ENCODE measurements at places on chromosomes 4 and X.

- DNase-seq: no peak
Measured at GRCh38 chr4:137614491-137614890, 82.2 kb upstream of the PCDH18 start.

DNA sequence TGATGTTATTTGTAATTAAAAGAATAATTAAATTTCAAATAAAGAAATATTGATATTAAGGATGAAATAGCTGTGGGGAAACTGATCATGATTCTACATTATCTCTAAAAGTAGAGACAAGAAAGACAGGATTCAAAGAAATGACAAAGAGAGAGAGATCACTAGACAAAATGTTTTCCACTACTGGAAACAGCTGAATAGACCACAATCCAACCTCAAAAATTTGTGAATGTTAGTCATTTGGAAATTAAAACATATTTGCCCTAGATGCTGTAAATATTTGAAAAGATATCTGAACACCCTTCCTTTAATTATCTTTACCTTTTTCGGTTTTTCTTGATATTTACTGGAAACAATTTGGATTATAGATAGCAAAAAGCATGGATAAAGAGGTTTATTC lies 414.9 kb downstream of the CENPC start:
- DNase-seq: no peak

- no peak for DNase-seq
Measured at GRCh38 chr4:150385606-150386005, 196.3 kb upstream of the MAB21L2 start.

- no peak for DNase-seq
Measured at GRCh38 chr4:37531151-37531550, 155.0 kb downstream of the RELL1 start.

GRCh38 chrX:19003756-19004155 lies 19.8 kb upstream of the PHKA2 start:
- DNase-seq: no peak

GRCh38 chr4:164606478-164606877 lies 147.5 kb upstream of the SMIM31 start:
- no peak for DNase-seq

DNA sequence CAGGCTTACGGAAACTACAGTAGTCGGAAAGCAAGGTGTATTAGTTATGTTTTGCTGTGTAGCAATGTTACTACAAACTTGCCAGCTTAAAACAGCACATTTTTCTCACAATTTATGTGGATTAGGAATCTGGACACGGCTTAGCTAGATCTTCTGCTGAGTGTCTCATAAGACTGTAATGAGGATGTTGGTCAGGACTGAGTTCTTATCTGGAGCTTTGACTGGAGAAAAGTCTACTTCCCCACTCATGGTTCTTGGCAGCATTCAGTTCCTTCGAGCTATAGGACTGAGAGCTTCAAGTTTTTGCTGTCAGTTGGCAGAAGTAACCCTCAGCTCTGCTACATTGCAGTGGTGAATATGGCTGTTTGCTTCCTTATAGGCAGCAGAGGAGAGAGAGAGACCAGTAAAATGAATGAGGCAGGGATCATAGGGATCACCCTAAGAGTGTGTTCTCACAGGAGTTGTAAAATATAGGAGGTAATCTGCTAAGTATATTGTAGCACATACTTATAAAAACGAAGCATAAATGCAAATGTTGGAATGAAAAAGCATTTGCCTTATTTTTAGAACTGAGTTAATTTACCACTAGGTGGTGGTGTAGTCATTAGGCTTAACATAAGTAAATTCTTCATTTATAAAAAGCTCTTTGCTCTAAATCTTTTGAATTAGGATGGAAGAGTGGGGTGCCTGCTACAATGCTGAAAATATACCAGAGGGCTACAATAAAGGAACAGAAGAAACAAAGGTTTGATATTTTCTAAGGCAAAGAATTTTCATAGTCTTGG lies 38.6 kb downstream of the ALG13 start:
- DNase-seq: no peak

- no peak for DNase-seq
Measured at GRCh38 chrX:74104356-74105015, 199.5 kb upstream of the ZCCHC13 start.

DNA sequence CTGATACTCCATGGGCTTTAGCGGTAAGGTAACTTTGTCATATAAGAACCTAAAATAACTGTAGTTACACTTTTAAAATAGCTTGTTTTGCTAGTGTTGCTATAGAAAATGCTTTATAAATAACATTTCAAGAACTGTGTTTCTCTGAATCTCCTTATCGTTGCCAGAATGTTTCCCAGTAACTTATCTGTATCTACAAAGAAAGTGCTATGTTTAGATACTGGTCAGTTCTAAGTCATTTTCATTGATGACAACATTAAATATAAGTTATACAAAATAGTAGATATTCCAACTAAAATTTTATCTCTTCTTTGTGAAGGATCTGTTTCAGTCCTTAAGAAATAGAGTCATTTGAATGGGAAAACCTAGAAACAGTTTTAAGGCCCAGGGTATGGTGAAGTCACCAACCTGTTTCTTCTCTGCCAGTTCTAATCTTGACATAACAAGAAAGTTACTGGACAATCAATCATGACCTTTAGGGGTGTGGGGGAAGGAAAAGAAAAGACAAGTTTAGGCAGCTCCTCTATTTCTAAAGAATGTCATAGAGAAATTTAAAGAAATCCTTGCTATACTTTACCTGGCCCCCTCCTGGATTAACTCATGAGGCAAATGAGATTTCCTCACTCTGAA lies 425.9 kb downstream of the RPA4 start:
- DNase-seq: no peak

DNA sequence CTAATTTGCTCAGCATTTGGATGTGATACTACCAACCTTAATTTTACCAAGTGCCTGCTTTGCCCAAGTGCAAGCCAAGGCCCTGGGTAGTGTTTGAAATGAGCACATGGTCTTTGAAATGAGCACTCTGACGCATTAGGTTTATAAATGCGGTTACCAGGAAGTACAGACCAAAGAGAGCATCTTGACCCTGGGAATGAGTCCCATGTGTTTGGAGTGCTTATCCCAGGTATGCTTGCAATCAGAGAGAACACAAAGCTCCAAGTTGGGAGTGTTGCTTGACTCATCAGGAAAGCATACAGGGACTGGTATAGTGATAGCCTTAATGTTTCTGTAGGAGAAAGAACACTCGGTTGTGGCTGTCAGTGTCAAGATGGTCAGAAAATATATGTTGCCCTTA lies 203.6 kb upstream of the MAMLD1 start:
- DNase-seq: no peak

- no peak for DNase-seq
Measured at GRCh38 chr4:105458001-105458400, 15.9 kb downstream of the PPA2 start.

GRCh38 chr4:28759064-28759463 lies 1898.4 kb downstream of the STIM2 start:
- DNase-seq: no peak

DNA sequence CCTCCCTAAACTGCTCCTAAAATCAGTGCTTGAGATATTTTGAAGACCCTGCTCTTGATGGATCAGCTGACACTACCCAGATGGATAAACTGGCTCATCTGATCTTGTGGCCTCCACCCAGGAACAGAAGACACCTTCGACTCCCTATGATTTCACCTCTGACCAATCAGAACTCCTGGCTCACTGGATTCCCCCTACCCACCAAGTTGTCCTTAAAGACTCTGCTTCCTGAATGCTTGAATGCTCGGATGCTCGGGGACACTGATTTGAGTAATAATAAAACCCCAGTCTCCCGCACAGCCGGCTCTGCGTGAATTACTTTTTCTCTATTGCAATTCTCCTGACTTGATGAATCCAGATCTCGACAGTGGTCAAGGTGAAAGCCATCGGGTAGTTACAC lies 12.0 kb upstream of the RPS3A start:
- no peak for DNase-seq

- DNase-seq: no peak
Measured at GRCh38 chr4:124940387-124940786, 227.9 kb upstream of the ANKRD50 start.

- DNase-seq: no peak
Measured at GRCh38 chr4:153497091-153497531, 31.0 kb downstream of the TMEM131L start.

DNA sequence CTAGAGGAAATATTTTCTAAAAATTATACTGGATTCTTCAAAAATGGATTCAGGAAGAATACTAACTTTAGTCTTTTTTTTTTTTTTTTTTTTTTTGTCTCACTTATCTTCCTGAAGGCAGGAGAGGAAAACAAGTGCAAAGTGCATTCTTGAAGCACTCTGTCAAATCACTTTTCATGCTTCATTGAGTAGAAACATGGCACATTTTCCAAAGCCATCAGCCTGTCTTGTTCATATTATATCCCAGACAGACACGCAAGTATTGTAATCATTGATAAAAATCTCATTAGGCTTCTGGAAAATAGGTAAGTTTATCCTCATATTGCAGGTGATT lies 1.2 kb downstream of the BBS12 start:
- no peak for DNase-seq

- no peak for DNase-seq
Measured at GRCh38 chr4:159111416-159111815, 8.5 kb downstream of the RAPGEF2 start.

- no peak for DNase-seq
Measured at GRCh38 chrX:22399437-22400192, 126.9 kb downstream of the CBLL2 start.

DNA sequence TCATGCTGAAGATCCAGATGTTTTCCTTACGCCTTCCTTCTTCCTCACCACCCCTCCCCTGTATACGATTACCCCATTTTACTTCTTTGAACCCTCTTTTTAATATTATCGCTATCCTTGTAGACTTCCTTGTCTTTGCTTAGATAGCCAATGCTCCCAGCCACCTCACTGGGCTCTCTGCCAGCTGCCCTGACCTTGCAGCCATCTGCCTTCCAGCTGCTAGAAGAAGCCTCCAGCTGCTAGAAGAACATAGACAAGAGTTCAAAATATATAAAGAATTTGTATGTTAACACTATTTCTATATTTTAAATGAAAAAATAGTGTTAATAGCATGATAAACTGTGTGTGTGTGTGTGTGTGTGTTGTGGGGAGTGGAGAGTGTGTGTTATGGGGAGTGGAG lies 374.7 kb downstream of the ANKRD50 start:
- no peak for DNase-seq

DNA sequence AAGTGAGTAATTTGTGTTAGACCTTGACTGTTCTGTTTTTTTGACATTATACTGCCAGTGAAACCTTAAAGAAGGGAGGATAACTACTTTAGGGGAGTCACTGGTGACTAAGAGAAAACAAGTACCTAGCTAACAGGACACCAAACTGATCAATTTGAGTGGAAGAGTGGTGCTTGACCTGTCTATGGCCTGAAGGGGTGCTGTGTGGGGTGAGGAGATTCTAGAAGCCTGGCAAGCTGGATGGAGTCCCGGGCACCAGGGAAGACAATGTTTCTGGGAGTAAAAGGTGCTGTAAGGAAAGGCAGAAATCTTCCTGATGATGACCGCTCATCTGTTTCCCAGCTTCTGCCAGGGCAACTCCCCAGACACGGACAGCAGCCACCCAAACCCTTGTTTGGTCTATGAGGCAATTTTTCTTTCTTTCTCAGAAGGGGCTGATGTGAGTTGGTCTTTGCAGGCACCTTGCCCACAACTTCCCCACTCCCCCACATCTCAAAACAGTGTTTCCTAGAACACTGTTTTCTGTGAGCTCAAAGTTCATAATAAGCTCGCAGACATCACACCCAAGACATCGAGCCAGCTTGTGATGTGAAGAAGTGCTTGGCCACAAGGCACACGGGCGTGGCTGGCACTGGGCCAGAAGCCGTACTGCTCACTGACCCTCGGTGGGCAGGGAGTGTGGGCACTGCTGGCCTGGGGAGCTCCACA lies 4.6 kb downstream of the TXK start:
- DNase-seq: no peak

- DNase-seq: no peak
Measured at GRCh38 chrX:129565046-129565650, 25.1 kb downstream of the OCRL start.

DNA sequence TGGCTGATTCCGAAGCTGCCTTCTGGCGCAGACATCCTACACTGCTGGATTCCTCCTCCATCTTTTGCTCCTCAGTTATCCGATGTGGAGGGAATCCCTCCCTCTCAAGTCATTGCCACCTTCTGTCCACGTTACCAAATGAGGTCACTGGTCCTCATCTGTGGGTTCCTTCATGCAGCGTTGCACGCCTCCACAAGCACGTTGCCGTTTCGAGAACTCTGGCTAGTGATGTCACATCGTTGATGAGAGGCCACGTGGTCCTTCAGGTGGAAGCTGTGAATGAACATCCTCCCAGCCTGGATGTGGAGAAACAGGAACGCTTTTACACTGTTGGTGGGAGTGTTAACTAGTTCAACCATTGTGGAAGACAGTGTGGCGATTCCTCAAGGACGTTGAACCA lies 323.2 kb downstream of the DHRSX start:
- DNase-seq: no peak

DNA sequence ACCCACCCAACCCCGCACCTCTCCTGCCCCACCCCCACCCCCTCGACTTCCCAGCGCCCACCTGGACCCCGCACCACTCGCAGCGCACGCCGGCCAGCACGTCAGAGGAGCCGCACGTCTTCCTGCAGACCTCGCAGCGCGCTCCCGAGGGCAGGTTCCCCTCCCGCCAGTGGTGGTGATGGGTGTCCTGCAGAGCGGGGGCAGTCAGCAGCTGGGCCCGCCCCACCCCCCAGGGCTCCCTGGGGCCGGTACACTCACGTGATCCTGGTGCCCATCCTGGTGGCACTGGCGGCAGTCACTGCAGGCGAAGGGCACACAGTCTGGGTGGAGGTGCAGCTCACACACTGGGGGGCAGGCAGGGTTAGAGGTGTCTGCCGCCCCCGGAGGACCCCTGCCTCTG lies 5.1 kb downstream of the DGKQ start:
- no peak for DNase-seq

DNA sequence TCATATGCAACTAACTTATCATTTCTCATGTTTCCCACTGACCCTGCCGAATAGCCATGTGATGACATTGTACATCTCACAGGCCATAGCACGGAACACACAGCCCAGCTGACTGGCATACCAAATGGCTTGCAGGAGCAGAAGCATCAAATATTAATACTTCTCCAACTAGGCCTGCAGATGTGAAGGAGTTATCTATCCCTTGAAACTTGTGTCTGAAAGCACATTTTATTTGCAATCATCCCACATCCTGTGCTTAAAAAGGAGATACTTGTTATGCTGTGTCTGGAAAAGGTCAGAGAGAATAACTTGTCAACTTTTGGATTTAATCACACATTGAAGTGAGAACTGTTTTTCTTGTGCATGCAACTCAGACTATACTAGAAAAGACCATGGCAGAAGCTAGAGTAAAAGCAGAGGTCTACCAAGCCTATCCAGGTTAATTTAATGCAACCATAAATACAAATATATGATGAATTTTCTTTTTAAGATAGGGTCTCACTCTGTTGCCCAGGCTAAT lies 100.4 kb downstream of the IRF2 start:
- DNase-seq: no peak

DNA sequence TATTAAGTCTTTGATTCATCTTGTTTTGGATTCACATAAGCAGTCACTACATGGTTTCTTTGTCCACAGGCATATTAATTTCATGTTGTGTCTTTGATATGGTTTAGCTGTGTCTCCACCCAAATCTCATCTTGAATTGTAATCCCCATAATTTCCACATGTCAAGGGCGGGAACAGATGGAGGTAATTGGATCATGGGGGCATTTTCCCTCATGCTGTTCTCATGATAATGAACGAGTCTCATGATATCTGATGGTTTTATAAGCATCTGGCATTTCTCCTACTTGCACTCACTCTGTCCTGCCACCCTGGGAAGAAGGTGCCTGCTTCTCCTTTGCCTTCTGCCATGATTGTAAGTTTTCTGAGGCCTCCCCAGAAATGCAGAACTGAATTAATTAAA lies 1811.2 kb upstream of the PCDH10 start:
- DNase-seq: no peak
